Hepatocyte (in vitro differentiated cells): ENCODE measurements at places on chromosomes 7 and 10. TPM values are rescaled to one million over a fixed set of nuclear protein-coding genes. Genes with fewer than 3 reads are reported as not detected.

BHLHA15 gene
- 0.39 TPM in 1 of 2 replicates, not detected in the other for polyA plus RNA-seq

CACNA2D1 gene
- polyA plus RNA-seq: 2.2 and 3.1 TPM in 2 replicates

CLDN4 gene
- polyA plus RNA-seq: 880 and 909 TPM in 2 replicates

RBP3 gene
- polyA plus RNA-seq: 1.1 and 1.3 TPM in 2 replicates

LGI1 gene
- 0.21 and 0.56 TPM in 2 replicates for polyA plus RNA-seq

PRTFDC1 gene
- polyA plus RNA-seq: 6.0 and 6.4 TPM in 2 replicates

TYW1B gene
- polyA plus RNA-seq: 1.7 and 2.0 TPM in 2 replicates

CHAT gene
- 0.88 TPM in 1 of 2 replicates, not detected in the other for polyA plus RNA-seq

AOC1 gene
- polyA plus RNA-seq: 5.9 and 6.6 TPM in 2 replicates

NPSR1 gene
- polyA plus RNA-seq: not detected in 2 replicates

MKLN1 gene
- polyA plus RNA-seq: 33.8 and 39.8 TPM in 2 replicates

SPDYE6 gene
- polyA plus RNA-seq: 0.68 and 1.0 TPM in 2 replicates

NXPH1 gene
- polyA plus RNA-seq: not detected in 2 replicates

PLAC9 gene
- 83.3 and 92.9 TPM in 2 replicates for polyA plus RNA-seq

DNA sequence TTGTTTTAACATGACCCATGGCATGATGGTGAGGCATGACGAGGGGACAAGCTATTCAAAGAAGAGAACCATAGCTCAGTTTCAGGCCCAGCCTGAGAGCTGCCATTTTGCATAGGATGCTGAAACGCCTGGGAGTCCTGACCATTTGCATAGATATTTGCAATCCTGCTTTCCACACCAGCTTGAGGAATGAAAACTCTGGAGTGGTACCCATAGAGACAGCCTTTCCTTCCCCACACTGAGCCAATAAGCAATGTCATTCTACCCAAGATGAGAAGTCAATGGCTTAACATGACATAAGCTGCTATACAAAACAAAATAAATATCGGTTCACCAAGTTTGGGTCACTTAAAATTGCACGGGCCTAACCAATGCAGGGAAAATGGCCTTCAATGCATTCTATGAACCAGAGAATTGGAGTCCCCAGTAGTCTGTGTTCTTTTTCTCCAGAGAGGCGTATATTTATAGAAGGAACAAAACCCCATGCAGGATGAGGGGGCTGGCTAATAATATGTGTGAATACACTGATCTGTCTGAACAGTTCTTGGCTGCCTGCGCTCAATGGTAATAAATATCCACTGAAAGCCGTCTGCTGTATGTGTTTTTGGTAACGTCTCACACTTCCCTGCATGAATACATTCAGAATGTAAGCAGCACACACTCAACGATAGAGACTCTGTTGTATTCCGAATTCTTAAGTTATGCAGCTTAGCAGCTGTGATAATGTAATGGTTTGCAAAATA is 329.3 kb downstream of the FRMD4A start:
- DNase-seq: no peak

GRCh38 chr7:116706668-116707126 is 34.7 kb downstream of the MET start:
- no peak for DNase-seq

GRCh38 chr7:107591421-107591820 is 11.4 kb downstream of the BCAP29 start:
- no peak for DNase-seq

- no peak for DNase-seq
Measured at GRCh38 chr10:102682416-102682815, 31.8 kb downstream of the ARL3 start.

DNA sequence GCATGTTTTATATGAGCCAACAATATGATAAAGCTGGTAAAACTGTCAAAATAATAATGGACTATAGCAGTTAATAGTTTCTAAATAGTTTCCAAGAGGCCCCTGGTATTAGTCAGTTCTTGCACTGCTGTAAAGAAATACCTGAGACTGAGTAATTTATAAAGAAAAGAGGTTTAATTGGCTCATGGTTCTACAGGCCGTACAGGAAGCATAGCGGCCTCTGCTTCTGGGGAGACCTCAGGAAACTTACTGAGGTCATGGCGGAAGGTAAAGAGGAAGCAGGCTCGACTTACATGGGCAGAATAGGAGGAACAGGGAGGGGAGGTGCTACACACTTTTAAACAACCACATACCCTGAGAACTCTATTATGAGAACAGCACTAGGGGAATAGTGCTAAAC is 104.6 kb downstream of the PPP1R9A start:
- no peak for DNase-seq

GRCh38 chr7:22482503-22482902 is 17.5 kb downstream of the STEAP1B start:
- no peak for DNase-seq

- no peak for DNase-seq
Measured at GRCh38 chr7:2006231-2006771, 226.4 kb downstream of the MAD1L1 start.

DNA sequence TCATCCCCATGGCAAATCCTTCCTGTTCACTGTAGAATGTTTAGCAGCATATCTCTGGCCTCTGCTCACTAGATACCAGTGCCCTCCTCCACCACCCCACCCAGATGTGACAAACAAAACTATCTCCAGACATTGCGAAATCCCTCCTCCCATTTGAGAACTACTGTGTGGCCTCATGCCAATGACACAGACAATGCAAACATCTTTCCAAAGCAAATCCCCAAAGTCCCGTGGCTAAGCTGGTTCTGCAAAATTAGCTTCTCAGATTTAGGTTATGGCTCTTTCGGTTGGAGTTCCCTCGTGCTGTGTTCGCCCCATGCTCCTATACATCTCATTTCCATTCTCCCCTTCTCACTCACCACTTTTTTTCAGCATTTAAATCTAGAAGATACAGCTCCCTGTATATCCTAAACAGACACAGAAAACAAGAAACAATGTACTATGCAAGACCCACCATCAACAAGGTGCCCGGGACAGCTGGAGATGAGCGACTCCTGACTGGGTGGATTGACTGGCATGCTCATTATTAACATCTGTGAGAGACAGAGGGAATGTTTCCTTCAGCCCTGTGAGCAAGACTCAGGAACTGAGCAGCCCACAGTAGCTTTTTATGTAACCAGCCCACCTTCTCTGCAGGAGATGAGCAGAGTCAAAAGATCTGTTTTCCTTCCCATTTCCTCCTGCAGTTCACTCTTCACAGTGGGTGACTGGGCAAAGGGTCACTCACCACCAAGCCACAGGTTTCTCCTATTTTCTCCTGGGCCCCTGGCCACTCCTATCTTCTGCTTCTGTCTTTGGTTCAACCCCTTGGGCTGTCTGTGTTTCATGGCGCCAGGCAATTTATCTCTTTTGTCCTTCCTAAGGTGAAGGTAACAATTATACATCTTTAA is 225.7 kb upstream of the AOAH start:
- peak; percentile 60 for DNase-seq

DNA sequence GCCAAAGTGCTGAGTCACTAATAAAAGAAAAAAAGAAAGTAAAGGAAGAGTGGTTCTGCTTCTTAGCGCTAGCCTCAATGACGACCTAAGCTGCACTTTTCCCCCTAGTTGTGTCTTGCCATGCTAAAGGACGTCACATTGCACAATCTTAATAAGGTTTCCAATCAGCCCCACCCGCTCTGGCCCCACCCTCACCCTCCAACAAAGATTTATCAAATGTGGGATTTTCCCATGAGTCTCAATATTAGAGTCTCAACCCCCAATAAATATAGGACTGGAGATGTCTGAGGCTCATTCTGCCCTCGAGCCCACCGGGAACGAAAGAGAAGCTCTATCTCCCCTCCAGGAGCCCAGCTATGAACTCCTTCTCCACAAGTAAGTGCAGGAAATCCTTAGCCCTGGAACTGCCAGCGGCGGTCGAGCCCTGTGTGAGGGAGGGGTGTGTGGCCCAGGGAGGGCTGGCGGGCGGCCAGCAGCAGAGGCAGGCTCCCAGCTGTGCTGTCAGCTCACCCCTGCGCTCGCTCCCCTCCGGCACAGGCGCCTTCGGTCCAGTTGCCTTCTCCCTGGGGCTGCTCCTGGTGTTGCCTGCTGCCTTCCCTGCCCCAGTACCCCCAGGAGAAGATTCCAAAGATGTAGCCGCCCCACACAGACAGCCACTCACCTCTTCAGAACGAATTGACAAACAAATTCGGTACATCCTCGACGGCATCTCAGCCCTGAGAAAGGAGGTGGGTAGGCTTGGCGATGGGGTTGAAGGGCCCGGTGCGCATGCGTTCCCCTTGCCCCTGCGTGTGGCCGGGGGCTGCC is at the start of gene IL6:
Gene IL6, plus strand, starts transcription at position 294 of the 807 bp plus-strand sequence. Its CDS starts 63 bp downstream, at position 357.
- DNase-seq: peak; percentile 83

DNA sequence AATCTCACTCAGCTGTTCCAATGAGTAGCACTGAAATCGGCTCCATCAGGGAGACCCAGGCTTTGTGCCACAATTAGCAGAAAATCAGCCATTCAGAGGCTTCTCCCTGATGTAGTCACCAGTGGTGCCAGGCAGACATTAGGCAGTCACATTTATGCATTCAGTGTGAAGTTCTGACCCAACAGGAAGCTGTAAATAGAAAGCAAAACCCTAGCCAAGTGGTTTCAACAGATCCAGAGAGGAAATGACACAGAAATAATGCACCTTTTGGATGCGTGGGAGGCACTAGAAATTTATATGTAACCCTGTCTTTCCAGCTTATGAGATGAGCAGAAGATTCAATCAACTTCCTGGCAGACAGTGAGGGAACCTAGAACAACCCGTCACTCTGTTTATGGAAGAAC is 186.4 kb downstream of the PDE1C start:
- DNase-seq: no peak

DNA sequence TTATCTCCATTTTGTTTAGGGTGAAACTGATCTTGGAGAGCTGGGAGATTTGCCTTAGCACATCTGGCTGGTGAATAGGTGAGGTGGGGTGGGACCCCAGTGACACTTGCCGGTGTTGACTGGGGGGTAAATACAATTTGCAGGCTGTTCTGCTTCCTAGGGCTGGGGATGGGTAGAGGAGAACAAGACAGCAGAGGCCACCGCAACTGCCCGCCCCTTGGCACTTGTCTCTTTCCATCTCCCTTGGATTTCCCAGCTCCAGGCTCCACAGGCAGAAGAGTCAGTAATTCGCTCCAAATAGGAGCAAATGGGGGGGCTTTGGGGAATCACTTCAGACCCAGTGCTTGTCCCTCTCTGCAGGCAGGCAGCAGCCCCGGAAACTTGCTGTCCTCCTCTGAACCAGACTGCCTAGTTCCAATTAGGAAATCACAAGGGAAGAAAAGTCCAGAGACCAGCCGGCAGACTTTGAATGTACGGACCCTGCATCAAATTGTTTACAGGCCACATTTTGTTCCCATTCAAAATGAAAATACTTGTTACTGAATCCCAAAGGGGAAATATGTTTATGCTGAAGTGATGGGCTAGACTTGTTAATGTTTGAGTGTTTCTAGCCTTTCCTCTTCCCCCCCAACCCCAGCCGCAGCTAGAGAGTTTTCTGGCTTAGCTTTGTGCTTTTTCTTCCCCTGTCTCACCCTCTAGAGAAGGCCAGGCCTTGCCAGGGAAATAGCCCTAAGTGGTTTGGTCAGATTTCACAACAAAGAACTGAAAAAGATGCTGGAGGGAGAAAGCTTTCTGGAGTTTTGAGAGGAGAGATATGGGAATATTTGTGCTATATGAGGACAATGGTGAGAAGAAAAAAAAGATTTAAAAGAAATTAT is 10.0 kb upstream of the INPP5F start:
- no peak for DNase-seq

DNA sequence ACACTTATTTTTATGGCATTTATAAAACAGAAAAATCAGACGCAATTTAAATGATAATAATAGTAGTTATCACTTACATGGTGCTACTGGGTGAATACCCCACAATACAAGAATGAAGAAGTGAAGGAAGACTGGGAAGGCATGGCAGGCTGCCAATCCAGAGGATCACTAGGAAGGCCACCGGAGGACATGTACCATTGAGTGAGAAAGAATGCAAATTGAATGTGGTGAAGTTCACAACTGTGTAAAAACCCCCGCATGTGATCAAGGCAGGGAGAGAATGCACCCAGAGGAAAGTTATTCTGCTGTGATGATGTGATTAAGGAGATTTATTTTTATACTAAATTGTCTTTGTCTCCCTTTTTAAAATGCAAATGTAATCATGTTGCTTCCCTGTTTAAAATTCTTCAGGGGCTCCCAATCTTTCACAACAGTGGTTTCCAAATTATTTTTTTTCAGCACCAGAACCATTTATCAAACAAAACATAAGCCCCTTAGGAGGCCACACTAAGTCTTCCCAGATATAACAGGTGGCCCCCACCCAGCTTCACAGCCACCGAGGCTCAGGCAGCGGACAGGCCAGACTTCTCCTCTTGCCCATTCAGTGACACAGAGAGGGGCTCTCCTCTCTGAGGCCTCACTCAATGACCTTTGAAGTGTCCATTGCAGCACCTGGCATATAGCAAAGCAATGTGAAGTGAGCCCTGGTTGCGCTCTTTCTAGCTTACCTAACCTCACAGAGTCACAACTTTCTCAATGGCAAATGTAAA is 59.6 kb downstream of the FRMPD2 start:
- no peak for DNase-seq

DNA sequence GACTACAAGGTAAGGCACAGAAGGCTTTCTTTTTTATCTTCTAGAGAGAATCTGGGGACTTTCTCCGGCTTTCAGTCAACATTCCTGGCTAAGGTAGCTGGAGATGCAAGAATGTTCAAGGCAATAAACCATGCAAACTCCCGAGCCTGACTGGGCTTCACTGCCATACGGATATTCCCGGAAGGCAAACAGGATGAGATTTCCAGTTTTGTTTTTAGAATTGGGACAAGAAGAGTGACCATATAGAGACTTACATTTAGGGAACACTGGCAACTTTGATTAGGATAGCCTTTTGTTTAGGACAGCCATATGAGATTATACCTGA is 269 bp downstream of the CALD1 start:
- DNase-seq: no peak

GRCh38 chr7:35313575-35313974 is 59.7 kb upstream of the TBX20 start:
- no peak for DNase-seq

GRCh38 chr7:44045226-44046014 is 918 bp downstream of the DBNL start:
- no peak for DNase-seq

- DNase-seq: no peak
Measured at GRCh38 chr7:141838581-141838980, 2.7 kb downstream of the PRSS37 start.

GRCh38 chr7:90485734-90486316 is 16.4 kb downstream of the PTTG1IP2 start:
- DNase-seq: no peak
